ENCODE measurements at places on chromosomes 7 and 10.

DNA sequence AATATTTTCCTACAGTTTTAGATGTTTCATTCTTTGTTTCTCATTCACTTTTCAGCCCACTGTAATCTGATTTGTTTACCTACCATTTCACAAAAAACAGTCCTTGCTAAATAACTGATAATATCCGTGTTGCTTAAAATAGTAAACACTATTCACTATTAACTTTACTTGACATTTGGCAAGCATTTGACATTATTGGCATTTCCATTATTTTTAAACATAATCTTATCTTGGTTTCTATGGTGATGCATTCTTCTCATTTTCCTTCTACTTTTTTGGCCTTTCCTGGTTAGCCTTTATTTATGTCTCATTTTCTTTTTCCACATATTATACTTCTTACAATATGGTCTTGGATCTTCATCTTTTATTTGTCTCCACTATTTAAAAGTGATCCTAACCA, 715.3 kb downstream of the DNAJB9 start:
- no peak for DNase-seq

GRCh38 chr10:118827466-118828155, 72.8 kb upstream of the CACUL1 start:
- no peak for DNase-seq

DNA sequence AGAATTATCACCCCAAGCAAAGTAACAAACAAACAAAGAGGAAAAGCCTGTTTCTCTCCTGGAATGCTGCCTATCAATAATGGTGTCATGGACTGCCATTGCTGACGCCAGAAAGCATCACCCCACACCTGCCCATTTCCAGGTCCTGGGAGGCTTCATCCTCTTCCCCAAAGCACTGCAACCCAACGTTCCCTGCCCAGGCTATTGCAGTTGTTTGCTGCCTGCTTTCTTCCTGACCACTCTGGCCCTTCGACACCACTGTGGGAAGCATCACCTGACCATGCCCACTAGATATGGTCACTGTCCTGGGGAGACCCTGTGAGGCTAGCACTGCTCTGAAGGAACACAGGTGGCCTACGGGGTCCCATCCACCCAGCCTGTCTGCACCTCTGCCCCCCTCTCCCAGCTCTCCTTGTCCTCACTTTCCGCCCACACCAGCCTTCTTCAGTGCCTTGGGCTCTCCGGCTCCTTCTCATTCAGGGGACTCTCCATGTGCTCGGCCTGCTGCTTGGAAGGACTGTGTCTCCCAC, 439.6 kb downstream of the GLRX3 start:
- no peak for DNase-seq

DNA sequence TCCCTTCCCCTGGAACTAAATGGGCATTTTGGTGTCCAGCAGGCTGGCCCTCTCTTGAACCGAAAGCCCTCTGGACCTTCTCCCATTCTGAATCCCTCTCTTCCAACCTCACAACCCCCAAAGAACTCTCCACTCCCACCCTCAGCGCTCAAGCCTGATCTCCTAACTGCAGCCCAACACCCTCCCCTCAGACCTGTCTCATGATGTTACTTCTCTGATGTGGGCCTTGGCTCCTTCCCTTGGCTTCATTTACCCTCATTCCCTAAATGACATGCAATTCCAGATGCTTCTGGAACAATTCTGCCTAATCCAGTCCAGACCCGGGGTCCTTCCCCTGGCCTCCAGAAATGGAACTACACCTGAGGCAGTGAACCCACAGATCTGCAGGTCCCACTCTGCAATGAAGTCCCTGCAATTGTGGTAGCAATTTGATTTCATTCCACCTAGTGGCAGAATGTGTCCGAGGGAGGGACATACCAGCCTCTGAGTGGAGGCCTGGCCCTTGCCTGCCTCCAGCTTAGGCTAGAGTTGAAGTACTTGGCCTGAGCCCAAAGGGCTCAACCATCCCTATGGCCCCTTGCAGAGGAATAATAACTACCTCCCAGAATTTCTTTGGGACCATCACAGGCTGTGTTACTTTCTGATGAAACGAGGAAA, 4.1 kb upstream of the CEP41 start:
- no peak for DNase-seq

- no peak for DNase-seq
These were observed 15.9 kb upstream of the ADCK2 start for GRCh38 chr7:140656548-140657515.

DNA sequence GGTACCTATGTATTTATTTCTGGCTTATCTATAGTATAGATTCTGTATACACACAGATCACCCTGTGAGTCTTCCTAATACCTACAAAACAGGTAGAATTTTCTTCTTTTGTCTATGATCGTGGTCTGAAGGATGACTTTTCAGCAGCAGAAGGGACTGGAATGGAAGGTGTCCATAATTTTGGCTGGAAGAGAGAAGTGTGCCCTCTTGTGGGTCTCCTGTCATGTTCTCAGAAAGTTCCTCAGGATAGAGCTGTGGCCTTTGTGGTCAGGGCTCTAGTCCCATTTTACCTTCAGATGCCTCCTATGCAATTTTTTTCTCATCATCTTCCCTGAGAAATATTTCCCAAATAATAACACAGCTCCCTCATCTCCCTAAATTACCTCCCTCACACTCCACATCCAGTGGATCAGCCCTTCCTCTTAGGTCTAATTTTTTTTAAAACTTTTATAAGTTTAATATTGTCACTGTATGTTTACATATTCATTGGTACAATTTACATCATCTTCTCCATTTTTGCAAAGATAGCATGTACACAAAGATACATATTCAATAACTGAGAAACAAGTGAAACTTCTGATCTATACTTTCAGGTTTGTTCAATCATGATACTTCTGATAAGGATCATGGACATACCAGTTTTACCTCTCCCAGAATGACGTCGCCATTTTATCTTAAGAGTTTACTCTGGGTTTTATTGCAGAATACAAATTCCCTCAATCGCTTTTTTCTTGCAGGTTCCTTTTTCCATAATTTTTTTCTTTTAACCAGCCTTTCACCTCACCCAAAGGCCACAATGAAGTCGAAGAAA, 112.7 kb downstream of the REEP3 start:
- DNase-seq, result no peak

GRCh38 chr10:9451211-9451773, 1396.8 kb downstream of the GATA3 start:
- no peak for DNase-seq

DNA sequence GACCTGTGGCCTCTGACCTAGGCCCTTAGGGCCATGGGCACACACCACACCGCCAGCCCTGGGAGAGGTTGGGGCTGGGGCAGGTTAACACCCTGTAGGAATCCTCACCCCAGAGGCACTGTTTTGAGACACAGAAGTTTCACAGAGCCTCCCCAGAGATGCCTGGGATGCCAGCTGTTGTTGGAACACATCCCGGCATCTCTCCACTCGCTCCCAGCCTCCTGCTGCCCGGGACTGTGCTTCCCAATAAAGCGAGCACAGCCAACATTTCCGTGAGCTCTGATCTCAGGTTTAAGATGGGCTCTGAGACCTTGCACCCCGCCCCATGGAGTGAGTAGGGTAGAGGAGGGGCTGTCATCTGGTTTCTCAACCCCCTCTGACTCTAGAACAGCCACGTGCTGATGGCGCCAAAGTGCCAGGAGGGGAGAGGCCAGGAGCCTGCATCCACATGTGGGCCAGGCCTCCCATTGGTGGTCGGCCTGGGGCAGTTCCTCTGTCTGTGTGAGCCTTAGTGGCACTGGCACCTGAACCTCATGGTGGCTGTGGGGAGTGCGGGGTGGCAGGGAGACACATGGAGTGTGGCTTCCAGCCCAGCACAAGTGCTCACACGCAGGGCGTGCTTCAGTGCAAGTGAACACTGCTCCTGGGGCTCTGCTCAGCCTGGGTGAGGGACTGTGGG, 54.7 kb downstream of the RASGEF1A start:
- DNase-seq, result no peak

DNA sequence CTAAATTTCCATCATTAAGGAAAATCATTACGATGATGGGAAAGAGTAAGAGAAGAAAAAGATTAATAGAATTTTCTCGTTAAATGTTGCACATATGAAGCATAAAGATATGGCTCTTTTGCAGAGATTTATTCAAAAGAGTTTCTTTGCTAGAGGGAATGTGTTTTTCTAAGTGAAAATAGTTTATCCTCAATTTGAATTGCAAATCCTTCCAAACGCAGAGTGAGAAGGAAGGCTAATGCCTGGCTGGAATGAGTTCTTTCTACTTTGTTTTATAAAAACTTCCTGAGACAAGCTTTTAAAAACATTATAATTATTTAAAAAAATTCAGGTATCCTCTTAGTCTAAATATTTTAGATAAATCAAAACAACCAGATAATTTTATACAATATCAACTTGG, 14.2 kb downstream of the CYP26A1 start:
- DNase-seq, result no peak

GRCh38 chr7:117323305-117323850, 520 bp upstream of the WNT2 start:
- no peak for DNase-seq

GRCh38 chr10:12369982-12370381, 20.6 kb downstream of the CAMK1D start:
- no peak for DNase-seq
